ENCODE measurements at places on chromosomes 13 and 19.

- no peak for DNase-seq
Observed at GRCh38 chr19:31952693-31953092, 392.7 kb upstream of the ZNF507 start.

DNA sequence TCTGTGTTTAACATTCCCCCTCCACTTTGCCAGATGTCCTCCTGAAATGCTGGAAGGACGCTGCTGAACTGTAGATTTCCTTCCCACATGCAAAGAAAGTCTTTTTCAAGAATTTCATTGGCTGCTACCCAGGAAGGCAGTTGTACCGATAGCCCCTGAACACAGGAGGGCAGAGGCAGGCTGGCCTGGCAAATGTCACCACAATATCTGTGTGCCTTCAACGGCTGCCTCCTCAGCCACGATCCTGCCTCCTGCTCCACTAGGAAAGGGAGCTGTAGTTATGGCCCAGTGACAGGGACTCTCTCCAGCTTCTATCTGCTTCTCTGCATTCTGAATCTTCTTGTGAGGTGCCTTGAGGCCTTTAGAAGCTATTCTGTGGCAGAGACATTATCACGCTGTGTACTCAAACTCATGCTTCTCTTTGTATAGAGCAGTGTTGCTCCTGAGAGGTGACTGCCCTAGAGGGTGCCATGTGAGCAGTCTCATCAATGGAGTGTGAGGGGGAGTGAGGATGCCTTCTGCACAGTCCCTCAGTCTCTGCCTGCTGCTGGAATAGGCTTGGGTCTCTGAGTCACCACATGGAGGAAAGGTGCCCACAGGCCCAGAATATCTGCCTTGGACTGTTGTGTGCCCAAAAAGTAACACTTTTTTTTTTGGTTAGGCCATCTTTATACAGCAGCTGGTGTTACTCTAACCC, 279.8 kb downstream of the DNAJC15 start:
- DNase-seq, result peak; percentile 34

DNA sequence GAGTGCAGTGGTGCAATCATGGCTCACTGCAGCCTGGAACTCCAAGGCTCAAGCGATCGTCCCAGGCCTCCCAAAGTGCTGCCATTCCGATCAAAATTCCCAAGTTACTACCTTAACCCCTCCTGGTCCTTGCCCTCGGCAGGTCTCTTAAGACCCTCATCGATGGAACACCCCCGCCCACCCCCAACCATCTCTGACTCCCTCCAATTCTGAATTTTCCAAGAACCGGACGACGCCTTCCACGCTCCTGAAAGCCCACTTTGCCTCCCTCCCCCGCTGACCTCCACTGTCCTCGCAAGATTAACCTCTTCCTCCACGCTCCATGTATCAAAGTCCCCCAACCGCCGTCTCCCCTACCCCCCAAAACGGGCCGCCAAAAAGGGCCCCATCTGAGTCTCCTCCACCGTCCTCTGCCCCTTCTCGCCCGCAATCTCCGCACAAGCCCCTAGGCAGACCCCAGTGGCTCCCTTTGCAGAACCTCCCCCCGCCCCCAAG, 539 bp downstream of the DAPK3 start:
- no peak for DNase-seq

DNA sequence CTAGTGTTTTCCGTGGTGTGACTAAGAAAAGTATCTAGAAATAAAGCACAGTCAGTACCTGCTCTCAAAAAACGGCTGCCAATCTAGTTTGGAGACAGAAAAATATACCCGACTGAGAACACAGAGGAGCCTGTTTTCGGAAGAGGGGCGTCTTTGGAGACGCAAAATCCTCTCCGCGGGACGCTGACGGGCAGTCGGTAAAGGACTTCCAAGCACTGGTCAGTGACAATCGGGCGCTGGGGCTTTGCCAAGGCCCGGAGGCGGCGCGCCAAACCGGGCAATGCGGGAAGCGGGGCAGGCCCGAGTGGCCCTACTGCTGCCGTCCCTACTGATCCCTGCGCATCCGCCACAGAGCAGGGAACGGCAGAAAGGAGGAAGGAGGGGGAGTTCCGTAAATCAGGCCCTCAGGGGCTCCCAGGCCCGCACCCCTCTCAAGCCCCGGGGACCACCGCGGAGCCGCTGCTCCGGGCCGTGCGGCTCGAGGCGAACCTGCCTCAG, 588 bp upstream of the DPY19L3 start:
- DNase-seq, result no peak

GRCh38 chr13:91154558-91155353, 192.7 kb upstream of the MIR17HG start:
- DNase-seq, result no peak

- no peak for DNase-seq
Observed at GRCh38 chr19:28960586-28960985, 252.4 kb downstream of the UQCRFS1 start.

- no peak for DNase-seq
Observed at GRCh38 chr13:61316647-61317046, 99.0 kb downstream of the PCDH20 start.

DNA sequence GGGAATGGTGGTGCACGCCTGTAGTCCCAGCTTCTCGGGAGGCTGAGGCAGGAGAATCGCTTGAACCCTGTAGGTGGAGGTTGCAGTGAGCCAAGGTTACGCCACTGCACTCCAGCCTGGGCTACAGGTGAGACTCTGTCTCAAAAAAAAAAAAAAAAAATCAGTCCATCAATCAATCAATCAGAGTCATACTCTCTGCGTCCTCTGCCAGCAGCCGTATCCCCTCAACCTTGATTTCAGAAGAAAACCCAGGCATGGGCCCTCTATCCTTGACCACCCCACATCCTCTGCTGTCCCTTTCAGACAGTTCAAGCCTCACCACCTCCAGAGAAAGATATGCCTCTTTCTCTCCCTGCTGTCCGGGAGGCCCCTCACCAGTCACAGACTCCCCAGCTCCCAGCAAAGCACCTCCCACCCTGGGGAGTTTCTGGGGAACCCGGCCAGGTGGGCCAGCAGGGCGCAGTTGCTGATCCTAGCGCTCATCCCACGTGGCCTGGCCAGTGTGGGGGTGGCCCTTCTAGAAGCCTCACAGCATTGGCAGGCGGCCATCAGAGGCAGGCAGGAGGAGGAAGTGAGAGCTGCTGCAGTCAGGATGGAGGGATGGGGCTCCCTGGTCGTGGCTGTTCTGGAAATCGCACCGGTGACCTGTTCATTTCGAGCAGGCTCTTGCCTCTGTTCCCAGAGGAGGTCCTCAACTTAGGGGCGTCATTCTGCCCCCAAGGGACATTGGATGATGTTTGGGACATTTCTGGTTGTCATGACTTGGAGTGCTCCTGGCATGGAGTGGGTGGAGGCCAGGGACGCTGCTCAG, 10.2 kb upstream of the JSRP1 start:
- DNase-seq, result peak; percentile 76

GRCh38 chr13:111241006-111241755, 79.3 kb upstream of the TEX29 start:
- no peak for DNase-seq

GRCh38 chr19:34365463-34366401, 736 bp downstream of the GPI start:
- no peak for DNase-seq

DNA sequence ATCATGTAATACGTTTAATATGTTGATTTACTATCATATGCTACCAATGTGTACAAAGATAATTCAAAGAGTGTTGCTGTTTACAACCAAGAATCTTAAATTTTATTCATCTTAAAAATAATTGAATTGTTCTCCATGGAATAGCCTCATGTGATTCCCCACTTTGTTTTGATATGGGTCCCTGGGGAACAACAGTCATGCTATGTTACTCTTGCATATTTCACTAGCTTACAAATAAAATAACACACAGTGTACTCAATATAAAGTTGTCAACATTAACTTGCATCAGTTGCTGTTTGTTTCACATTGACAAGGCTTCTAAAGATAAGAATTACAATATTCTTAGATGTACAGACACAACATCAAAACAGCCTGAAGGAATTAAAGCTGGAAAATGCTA, 2.3 kb downstream of the ENOX1 start:
- DNase-seq, result no peak

GRCh38 chr13:99721606-99722337, 220.5 kb downstream of the TM9SF2 start:
- DNase-seq, result no peak

GRCh38 chr19:56765137-56765536, 75.4 kb downstream of the PEG3 start:
- no peak for DNase-seq

DNA sequence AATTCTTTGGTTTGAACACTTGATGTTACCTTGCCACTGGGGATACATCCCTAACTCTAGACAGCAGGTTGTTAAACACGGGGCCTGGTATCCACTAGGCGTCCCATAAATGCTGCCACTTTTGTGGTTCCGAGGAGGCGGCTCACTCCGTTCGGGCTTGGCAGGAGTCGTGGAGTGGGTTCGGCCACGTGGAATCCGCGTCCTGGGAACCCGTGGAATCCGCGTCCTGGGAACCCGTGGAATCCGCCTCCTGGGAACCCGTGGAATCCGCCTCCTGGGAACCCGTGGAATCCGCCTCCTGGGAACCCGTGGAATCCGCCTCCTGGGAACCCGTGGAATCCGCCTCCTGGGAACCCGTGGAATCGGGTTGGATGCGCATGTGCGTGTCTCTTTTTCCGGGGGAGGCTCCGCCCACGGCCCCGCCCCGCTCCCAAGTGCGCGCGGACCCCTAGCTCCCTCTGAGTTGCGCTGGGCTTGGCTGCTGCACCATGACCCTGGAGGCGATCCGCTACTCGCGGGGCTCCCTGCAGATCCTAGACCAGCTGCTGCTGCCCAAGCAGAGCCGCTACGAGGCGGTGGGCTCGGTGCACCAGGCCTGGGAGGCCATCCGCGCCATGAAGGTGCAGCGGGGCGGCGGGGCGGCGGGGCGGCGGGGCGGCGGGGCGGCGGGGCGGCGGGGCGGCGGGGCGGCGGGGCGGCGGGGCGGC, at the start of gene MRI1:
Gene MRI1 (plus strand): TSS at position 422 of the 707 bp plus-strand sequence. CDS start 67 bp downstream, at position 489.
- peak; percentile 49 for DNase-seq

DNA sequence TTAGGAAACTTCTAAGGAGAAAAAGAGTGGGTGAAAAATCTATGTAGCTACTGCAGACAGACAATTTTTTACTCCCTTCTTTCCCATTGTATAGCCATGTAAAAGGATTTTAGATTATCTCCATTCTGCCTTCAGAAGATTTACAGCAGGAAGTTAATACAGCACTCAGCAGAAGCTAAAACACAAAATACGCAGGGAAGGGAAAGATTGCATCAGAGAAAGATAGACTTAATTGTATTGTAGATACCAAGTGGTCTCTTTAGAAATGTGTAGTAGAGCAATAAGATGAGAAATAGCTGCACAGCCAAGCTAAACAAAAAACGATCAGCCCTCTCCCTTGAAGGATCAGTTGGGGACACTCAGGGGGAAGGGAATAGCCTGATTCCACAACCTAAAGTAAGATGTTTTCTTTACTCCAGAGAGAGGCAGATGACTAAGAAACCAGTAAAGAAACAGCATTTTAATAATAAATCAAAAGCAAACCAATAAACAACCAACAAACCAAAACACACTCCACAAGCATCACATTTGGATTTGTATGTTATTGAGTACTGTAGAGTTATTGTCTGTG, 236.7 kb upstream of the SLITRK1 start:
- no peak for DNase-seq

- no peak for DNase-seq
Observed at GRCh38 chr19:33387351-33388230, 14.1 kb downstream of the CEBPG start.

- DNase-seq, result peak; percentile 16
Observed at GRCh38 chr19:50959731-50960500, 7.1 kb upstream of the KLK5 start.

- no peak for DNase-seq
Observed at GRCh38 chr19:49746206-49746958, 16.7 kb downstream of the TSKS start.

DNA sequence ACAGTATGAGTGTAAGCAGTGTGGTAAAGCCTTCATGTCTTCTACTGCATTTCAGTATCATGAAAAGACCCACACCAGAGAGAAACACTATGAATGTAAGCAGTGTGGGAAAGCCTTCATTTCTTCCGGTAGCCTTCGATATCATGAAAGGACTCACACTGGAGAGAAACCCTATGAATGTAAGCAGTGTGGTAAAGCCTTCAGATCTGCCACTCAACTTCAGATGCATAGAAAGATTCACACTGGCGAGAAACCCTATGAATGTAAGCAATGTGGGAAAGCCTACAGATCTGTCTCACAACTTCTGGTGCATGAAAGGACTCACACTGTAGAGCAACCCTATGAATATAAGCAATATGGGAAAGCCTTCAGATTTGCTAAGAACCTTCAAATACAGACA, 12.8 kb downstream of the ZNF844 start:
- no peak for DNase-seq

DNA sequence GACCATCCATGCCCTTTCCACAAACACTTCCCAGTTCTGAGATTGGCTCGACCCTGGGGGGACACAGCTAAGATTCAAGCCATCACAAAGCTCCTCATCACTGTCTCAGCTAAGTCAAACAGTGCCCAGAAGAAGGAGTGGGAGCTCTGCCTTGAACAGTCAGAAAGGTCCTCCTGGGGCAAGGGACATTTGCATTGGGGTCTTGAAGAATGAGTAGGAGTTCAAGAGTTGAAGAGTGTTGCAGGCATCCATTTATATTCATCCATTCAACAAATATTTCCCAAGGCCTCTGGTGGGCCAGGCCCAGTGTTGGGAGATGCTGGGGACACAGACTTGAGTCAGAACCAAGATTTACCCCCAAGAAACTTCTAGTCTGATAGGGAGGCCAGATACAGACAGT, 6.5 kb downstream of the IGLON5 start:
- DNase-seq, result no peak

GRCh38 chr19:39708594-39708993, 4.3 kb downstream of the LGALS14 start:
- no peak for DNase-seq

GRCh38 chr13:26989957-26990713, 181.5 kb downstream of the USP12 start:
- DNase-seq, result no peak

DNA sequence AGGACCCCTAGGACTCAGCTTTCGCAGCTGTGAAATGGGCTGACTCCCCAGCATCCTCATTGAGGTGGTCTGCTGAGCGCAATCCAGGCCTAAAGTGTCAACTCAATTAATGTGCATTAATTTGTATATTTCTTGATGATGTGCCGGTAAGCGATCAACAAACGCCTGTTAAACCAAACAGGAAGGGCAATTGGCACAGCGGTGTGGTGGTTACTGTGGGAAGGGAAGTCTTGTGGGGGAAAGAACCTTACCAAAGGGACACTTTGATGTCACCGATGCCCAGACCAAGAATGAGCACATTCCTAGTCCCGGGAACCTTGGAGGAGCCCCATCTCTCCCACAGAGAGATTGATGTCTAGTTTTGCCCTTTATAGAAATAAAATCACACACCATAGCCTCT, 1.6 kb downstream of the JAK3 start:
- no peak for DNase-seq

DNA sequence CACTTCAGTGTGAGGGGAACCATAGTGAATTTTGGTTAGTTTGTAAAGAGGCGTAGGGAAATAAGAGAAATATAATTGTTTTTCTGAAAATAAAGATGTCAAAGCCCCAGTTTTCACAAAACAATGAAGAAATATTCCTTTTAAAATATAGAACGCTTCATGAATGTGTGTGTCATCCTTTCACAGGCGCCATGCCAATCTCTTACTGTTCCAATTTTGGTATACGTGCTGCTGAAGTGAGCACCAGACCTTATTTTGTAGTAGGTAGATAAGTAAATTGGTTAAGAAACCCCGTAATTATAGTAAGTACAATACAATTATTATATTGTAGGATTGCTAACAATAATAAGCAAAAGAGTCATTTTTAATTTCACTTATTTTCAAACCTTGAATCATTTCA, 43.3 kb downstream of the NAA16 start:
- no peak for DNase-seq

GRCh38 chr19:48796298-48797083, 14.3 kb downstream of the BCAT2 start:
- no peak for DNase-seq

- DNase-seq, result no peak
Observed at GRCh38 chr13:71721104-71721503, 145.9 kb downstream of the DACH1 start.
